Activated naive CD4-positive, alpha-beta T cell (primary cell): ENCODE measurements at places on chromosomes 16 and 17.
A peak's percentile ranks its signal among the peaks of the same experiment; 100 is the strongest.

DNA sequence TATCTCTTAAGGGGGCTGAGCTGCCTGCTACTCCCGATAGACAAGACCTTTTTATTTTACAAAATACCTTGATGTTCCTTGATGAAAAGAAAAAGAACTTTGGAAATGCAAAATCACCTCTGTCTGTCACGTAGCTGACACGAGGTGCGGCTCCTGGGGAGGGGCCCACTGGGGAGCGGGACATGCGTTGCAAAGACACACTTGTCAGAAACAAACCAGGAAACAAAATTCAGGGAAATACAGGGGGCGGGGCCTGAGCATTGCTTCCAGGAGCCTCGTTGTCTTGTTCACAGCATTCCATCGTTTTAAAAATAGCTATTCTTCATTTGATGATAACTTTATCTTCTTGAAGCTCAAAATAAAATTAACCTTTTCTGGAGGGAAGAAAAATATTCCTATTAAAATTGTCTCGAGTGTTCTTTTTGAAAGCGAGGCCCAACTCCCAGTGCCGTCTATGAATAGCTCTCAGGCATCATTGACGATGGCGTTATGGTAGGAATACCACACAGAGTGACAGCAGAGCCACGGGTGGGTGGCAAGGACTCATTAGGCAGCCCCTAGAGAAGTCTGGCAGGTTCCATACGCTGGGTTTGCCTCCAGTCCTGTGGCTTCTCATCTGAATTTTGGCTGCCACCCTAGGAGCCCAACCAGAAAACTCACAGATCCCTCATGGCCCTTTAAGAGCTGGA, 286.9 kb downstream of the CPPED1 start:
- DNase-seq = no peak

- DNase-seq = no peak
Observed at GRCh38 chr17:30576326-30576861, 99.2 kb downstream of the GOSR1 start.

- peak; percentile 80 for DNase-seq
Observed at GRCh38 chr17:7394452-7395191, at the start of gene PLSCR3. Gene PLSCR3 (minus strand): TSS chr17:7394525. CDS start chr17:7394110, 415 bp downstream.

DNA sequence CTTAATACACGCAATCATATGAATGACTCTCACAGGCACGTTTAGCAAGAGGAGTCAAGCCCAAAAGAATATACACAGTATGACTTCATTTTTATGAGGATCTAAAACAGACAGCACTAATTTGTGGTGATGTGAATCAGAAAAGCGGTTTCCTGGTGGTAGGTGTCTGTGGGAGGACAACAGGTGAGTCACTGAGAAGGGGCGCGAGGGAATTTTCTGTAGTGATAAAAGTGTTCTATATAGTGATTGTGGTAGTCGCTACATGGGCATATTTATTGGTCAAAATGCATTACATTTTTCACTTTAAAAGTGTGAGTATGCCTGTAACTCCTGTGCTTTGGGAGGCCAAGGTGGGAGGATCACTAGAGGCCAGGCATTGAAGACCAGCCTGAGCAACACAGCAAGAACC, 7.6 kb upstream of the TNRC6A start:
- no peak for DNase-seq

DNA sequence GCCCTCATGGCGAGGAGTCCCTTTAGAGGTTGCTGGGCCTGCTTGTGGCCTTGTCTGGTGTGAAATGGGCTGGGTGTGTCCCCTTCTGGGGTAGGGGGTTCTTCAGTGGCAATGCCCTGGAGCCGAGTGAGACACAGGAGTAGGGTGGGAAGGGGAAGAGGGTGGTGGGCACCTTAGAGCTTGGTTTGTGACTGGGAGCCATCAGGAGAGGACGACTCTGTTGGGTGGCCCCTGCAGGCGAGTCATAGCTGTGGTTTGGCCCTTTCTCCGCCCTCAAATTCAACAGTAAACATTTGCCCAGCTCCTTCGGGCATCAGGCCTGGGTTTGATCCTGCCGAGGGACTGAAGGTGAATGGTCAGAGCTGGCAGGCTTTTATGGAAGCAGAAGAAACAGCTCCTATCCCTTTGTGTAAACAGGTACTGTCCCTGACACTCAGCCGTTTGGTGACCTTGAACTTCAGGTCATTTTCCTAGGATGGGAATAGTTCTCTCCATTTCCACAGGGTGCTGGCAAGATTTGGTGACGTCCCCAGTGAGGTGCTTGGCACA, 2.9 kb downstream of the E4F1 start:
- DNase-seq = no peak

DNA sequence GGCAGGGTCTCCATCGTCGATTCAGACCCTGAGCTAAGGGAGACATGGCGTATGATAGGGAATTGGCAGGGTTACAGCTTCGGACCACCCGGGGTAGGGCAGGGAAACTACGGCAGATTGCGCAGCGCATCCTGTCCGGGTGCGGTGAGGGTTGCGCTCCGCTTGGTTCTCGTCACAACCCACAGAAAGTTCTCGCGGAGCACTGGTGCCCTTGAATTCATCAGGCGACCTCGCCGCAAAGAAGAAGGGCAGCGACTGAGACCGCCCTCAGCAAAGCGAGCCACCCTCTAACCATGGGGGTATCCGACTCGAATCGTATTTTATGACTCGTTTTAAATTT, 1.2 kb downstream of the HS3ST3B1 start:
- peak; percentile 68 for DNase-seq

GRCh38 chr17:14381606-14382005, 80.7 kb downstream of the HS3ST3B1 start:
- DNase-seq = no peak

GRCh38 chr16:82226327-82226726, 56.3 kb upstream of the MPHOSPH6 start:
- DNase-seq = no peak

GRCh38 chr16:56401482-56401881, 23.9 kb downstream of the AMFR start:
- no peak for DNase-seq

GRCh38 chr16:84508502-84508901, 4.0 kb upstream of the MEAK7 start:
- DNase-seq = no peak

- no peak for DNase-seq
Observed at GRCh38 chr16:81797443-81797842, 18.4 kb downstream of the PLCG2 start.

GRCh38 chr17:79794659-79795511, 2.0 kb downstream of the CBX8 start:
- no peak for DNase-seq

- no peak for DNase-seq
Observed at GRCh38 chr17:41315814-41316445, 420 bp upstream of the KRTAP17-1 start.

GRCh38 chr16:88619859-88620815, 18.2 kb upstream of the IL17C start:
- no peak for DNase-seq
